ENCODE measurements at places on chromosomes 2 and 18.

- no peak for DNase-seq
Observed at GRCh38 chr2:134861173-134861572, 22.8 kb downstream of the ACMSD start.

DNA sequence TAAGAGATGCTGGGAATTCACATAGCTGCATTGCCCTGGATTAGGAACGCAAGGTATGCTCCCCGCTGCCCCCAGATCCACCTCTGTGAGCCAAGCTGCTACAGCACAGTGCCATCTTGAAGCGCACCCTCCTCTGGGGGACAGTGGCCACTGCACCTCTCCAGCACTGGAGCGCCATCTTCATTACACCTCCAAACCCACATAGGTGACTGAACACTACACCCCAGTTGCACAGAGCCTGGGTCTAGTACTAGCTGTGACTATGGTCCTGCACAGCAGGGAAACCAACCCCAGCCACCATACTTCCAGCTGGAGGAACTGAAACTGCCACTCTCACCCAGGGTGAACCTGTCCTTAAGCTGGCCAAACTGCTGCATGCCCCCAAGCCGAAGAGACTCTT is 84.6 kb downstream of the TMEM237 start:
- DNase-seq = no peak

DNA sequence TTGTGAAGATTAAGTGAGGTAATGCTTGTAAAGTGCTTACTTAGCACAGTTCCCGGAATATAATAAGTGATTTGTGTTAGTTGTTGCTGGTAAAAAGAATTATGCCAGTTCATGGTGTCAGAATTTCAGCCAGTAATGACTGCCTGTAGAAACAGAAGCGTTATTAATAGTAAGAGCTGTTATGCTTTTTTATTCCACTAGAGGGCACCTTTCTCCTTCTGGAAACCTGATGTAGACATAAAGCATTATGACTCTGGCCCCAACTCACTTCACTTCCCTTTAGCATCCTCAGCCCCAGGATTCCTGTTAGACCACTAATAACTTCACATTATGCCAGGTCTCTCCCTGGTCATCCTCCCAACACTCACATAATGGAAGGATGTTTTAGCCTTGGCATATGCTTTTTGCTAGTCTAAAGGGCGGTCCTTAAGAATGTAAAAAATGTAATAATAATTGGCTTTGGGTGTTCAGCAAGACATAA is 34.9 kb downstream of the C18orf54 start:
- DNase-seq = peak; percentile 81

- no peak for DNase-seq
Observed at GRCh38 chr2:200590090-200590489, 4.3 kb downstream of the AOX1 start.

All from glomerular endothelial cell (primary cell).